ENCODE measurements at places on chromosomes 13 and 19.

GRCh38 chr13:66617786-66618185 is 612.4 kb downstream of the PCDH9 start:
- DNase-seq, result no peak

DNA sequence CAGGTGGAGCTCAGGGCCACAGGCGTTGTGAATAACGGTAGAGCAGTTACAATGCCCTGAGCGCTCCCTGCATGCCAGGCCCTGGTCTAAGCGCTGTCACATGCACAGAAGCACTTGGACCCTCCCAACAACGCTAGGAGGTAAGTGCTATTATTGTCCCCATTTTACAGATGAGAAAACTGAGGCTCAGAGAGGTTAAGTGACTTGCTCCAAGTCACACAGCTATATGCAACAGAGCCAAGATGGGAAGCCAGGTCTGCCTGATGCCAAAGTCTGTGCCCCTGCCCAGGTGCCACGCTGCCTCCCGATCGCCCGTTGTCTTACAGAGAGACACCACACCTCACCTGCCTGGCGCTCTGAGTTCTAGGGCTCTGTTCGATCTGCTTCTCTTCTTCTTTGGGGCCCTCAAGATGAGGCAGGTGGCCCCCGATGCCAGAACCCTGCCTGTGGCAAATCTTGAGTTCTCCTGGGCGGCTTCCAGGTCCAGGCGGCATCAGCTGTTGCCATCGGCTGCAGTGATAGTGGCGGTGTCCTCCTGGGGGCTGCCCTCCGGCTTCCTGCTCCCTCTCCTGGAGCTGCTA is 20.0 kb downstream of the YIPF2 start:
- DNase-seq, result no peak

DNA sequence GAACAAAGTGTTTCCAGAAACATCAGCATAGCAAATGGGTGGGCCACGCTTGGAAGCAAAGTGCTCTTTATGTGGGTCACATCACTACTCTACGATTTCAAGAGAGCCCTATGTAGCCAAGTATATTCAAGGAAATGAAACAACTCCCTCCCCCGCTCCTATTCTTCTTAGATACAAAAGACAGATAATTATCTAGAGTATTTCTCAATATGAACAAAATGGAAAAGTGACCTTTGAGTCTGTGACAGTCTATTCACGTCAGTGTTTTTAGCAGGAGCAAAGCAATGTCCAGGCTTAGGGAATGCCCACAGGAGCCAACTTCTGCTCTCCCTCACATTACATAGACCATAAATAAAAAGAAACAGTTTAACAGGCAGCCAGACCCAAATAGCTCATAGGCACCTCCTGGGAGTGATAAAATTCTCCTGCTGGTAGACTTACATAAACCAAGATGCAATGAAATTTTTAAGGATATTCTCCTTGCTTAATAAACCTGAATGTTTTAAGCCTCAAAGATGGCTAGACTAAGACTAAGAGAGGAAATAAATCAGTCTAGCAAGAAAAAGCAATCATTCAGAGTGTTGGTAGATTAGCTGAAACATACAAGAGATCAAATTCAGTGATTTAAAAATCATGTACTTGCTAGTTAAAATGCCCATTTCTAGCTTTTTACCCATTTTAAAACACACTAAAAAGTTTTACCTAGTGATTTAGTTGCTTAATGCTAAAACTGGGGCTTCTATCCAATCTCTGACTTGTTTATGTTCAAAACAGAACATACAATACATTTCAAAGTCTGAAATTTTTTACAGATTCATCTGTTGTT is 182.8 kb downstream of the RGCC start:
- no peak for DNase-seq

DNA sequence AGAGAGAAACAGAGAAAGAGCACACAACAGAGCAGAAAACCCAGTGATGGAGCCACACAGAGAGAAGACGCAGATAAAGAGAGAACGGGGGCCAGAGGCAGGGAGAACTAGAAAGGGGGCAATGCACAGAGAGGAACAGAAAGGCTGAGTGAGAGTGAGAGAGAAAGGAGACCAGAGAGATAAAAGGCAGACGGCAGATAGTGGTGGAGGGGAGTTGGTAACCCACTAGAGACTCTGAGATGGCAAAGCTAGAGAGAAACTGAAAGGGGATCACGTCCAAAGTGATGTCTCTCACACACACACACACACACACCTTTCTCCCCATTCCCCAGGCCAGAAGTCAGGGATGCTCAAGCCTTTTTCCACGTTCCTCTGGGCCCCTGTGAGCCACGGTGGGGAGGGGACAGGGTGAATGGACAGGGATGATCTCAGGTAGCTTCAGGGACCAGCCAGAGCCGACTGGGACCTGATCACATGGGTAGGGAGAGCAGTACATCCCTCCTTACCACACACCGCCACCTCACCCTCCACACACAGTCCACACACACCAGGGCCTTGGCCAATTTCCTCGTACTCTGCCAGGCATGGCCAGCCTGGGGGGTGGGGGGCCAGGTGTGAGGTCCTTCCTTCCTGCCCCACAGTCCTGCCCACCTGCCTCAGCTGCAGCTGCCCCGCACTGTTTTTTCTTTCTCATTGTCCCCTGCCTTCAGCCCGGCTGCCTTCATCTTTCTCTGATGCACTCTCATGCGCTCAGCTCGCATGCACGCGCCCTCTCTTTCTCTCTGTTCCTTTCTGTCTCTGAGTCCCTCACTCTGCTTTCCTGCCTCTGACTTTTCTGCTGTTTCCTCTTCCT is 22.5 kb upstream of the POU2F2 start:
- no peak for DNase-seq

DNA sequence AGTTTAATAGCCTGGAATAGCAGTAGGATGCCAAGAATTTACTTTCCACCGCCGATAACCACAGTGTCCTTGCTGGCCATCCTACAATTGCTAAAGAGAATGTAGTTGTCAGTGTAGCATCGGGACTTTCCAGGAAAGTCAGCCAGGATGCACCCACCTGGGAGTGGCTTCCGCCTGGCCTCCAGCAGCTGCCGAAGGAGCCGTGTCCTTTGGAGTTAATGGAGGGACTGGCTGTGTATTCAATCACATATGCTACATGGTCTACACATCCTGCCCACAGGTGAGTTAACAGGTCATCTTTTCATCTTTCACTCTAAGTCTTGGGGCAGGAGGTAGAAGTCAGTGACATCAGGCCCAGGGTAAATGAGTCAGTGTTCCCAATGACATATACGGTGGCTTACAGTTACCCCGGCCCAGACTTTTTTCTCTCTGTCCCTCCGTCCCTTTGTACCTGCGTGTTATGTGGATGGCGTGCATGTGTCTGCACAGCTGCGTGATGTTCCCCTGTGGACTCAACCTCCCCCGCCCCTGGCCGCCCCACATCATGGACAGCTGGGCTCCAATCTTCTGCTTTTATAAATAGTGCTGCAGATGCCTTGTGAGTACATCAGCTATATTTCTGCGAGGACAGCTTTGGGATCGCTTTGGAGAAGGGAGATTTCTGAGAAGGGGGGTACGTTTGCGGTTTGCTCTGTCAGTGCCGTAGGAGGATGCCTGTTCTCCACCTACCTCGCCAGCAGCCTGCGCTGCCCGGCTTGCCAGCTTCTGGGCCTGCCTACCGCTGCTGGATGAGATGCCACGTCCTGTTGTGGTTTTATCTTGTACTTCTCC is 63.1 kb downstream of the ATP11A start:
- DNase-seq, result no peak

DNA sequence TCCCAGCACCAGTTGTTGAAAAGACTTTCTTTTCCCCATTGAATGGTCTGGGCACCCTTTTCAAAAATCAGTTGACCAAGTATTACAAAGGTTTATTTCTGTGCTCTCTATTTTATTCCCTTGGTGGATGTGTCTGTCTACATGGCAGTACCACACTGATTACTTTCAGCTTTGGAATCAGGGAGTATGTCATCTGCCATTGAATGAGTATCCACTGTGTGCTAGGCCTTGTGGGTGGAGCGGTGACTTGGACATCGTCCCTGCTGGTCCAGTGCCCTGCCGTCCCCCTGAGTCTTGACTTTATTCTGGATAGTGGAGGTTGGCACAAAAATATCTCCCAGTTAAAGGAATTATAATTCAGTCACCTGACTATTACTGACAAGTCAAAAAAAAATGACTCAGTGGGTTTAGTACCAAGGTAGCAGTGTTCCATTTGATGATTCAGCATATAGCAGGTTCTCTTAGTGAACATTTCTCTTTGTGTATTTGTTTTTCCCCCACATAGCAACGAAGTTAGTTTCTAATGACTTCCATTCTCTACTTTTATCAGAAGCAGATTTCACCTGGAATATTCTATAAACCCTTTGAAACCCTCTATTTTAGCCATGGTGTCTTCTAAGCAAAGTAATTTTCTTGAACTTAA is 3.9 kb downstream of the UPF3A start:
- DNase-seq, result no peak

DNA sequence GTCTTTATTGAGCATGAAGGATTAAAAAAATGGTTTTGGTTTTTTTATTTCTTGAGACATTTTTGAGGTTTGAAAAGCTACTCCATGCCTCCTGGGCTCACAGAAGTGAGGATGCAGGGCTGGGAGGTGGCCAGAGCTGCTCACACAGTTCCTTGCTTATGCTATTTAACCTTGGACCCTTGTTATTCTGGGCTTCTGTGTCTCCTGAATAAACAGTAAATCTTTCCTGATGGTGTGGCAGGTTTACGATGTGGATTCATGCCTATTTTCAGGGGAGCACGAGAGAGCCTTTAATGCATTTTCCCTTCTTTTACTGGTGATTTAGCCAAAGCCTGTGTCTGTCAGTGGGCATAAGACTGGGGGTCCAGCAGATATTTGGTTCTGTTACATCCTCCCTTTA is 34.3 kb upstream of the PCDH8 start:
- no peak for DNase-seq

DNA sequence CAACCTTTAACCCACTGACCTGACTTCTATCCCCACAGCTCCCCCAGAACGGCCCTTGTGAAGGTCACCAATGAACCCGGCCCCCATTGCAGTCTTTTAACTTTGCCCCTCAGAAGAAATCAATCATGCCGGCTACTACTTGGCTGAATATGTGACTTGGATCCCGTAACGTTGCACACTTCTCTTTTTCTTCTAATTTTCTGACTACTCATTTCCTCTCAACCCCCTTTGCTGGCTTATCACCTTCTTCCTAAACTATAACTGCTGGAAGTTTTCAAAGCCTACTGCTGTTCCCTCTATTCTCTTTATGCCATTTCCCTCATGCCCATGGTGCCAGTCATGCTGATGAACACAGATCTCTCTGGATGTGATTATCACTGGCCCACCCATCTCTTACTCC is 367.6 kb downstream of the DNAJC15 start:
- DNase-seq, result no peak
